A549 (cell line): ENCODE measurements at places on chromosomes 5 and 9. TPM values are rescaled to one million over a fixed set of nuclear protein-coding genes. Genes with fewer than 3 reads are reported as not detected.

DNA sequence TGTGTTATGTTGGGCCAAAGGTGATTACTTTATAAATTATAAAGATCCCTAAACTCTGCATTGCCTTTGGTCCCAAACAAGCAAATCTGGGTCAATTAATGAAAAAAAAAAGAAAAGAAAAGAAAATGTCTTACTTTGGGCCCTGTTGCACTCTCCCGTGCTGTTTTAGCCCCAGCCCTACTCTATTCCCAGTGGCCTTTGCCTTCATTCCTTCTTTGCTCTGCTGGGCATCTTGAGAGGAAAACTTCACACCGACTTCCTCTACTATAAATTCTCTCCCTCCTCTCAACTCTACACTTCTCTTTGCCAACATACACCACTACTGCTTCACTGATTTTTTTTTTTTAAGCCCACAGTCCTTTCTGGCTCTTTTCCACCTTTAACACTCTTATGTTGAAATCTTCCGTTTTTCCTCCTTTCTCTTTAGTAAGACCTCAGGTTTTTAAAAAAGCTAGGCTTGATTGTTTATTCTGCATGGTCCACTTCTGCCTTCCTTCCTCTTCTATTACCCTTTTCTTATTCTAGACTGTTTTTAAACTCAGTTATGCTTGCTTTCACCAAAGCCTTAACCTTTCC is 4.5 kb upstream of the MSMP start:
- no peak for DNase-seq

DNA sequence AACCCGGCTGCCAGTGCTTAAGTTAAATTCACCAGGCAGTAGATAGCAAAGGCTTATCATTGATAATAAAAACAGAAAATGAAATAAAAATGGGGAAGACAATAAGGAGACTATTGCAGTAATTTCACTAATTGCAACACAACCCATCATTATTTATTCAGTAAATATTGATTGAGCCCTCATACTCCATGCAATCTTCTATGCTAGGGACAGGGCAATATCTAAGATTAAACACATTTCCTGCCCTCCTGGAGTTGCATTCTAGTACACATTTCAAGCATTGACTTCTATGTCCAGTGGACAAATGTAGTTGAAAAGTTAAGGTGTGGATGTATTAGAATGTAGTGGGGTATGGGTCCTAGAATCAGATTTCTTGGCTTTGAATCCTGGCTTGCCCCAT is 12.8 kb downstream of the MEGF10 start:
- no peak for DNase-seq

DNA sequence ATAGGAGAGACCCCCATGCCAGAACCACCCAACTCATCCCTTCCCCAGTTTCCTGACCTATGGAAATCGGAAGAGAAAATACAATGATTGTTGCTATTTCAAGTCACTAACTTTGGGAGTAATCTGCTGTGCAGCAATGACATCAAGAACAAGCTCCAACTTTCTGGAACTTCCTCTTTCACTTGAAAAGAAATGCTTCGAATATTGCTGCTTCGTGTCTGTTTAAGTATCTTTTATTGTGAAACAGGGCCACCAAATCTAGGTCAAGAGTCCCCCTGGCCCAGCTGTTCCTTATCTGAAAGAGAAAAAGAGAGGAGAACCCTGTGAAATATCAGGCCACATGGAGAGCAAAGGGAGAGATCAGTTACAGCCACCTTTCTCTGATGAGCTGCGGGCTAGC is 59.4 kb upstream of the DNAH5 start:
- no peak for DNase-seq

GRCh38 chr5:172878933-172879752 is 45.1 kb downstream of the ERGIC1 start:
- DNase-seq: no peak

- DNase-seq: peak; percentile 7
These were observed 73.4 kb downstream of the ANGPTL2 start for GRCh38 chr9:127049044-127049443.

- peak; percentile 43 for DNase-seq
These were observed 916 bp downstream of the TOR1A start for GRCh38 chr9:129822898-129823541.

- DNase-seq: no peak
These were observed 3.2 kb downstream of the ATOSB start for GRCh38 chr9:35112257-35113020.

DNA sequence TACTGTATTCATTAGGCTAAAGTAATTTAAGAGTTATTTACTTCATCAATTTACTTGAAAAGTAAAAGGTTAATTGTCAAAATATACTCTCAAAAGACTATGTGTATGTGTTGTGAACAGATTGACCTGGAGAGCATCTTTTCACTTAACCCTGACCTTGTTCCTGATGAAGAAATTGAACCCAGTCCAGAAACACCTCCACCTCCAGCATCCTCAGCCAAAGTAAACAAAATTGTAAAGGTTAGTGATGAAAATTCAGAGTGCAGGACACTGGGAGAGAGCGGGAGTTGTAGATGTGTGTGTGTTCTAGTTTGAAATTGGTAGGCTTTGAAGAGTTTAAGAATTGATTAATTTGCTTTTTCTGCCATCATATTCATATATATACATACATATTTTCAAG is 41.9 kb downstream of the KIF2A start:
- no peak for DNase-seq

GRCh38 chr5:65078331-65078730 is 309.6 kb downstream of the CWC27 start:
- no peak for DNase-seq

GRCh38 chr5:40291338-40291737 is 388.4 kb upstream of the PTGER4 start:
- DNase-seq: no peak

GRCh38 chr5:146606893-146607292 is 90.9 kb upstream of the GPR151 start:
- no peak for DNase-seq

DNA sequence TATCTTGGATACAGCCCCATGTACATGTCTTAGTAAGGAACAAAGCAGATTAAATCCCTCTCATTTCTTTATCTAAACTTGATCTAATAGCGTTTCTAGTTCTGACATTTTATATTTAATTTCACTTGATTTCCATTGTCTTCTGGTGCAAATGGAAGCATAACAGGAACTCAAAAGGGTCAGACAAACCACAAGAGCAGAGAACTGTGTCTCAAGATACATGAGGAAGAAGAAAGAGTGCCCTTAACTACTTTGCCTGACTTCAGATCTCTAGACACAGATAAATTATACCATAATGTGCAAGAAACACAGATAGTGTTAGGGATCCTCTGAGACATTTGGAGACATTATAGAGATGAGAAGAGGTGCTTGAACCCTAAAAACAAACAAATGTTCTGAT is 20.7 kb upstream of the STX17 start:
- no peak for DNase-seq

DNA sequence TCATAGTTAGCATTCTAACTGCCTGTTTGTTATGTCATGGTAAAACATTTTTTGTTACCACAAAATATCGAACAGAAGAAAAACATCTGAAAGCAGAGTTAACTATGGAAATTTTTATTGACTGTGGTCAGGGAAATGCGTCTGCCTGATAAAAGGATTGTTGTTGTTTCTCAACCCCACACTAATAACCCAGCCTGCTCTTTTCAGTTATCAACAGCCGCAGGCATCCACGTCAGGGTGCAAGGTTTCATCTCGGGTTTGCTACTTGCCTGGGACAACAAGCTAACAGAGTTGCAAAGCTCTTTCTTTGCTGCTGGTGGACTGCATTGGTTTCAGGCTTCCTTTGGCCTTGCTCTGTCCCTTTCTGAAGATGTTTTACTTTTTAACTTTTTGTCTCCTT is 969.2 kb downstream of the CDH18 start:
- DNase-seq: no peak

- DNase-seq: no peak
These were observed 247.5 kb downstream of the ARRDC3 start for GRCh38 chr5:91135475-91136248.

SLC45A2 gene
- polyA plus RNA-seq: not detected in 3 replicates

SPATA31A3 gene
- polyA plus RNA-seq: not detected in 3 replicates

ZDHHC11B gene
- polyA plus RNA-seq: 0.97 to 1.4 TPM (median 1.0 TPM) in 3 replicates

GZMA gene
- not detected in 3 replicates for polyA plus RNA-seq

NOL8 gene
- 24.4 to 28.5 TPM (median 26.7 TPM) in 3 replicates for polyA plus RNA-seq

HAND1 gene
- polyA plus RNA-seq: 0.05 TPM in 1 of 3 replicates, not detected in the others

SCGB3A2 gene
- not detected in 3 replicates for polyA plus RNA-seq
